Fibroblast of skin of back (primary cell): ENCODE measurements at places on chromosomes 7 and 10.

- no peak for DNase-seq
These were observed 77.2 kb upstream of the PCBD1 start for GRCh38 chr10:70965566-70965965.

- DNase-seq: no peak
These were observed 5.5 kb downstream of the RAMP3 start for GRCh38 chr7:45162943-45163691.

DNA sequence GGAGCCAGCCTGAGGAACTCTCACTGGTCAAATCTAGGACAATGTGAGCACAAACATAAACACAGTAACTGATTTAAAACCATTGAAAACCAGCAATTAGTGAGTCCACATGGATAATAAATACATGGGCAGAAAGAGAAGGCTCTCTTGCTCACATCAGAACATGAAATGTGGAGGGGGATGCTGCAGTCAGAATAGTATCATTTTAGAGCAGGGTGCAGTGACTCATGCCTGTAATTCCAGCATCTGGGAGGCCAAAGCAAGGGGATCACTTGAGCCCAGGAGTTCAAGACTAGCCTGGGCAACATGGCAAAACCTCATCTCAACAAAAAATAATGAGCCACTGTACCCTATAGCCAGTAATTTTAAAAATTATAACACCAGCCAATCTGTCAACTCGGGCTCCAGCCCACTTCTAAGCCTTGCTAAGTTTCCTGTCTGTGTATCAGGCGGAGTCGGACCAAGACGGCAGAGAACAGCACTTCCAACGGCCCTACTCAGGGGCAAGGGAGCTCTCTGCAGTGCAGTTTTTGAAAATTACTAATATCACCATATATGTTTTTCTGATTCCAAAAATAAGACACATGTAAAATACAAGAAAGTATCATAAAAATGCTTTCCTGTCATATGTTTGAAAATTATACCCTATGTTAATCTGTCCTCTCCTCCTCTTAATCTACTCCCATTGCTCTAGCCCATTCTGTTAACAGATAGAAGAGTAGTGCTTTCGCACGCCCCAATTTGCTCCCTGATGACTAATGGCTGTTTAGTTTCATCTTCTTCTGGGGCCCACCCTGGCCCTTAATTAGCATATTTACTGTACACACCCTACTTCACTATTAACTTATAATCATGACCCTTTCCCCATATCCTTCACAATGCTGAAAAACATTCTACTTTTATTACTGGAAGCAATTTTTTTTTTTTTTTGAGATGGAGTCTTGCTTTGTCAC lies 17.1 kb downstream of the URGCP start:
- DNase-seq: peak; percentile 25

- DNase-seq: no peak
These were observed 237.3 kb downstream of the NSUN6 start for GRCh38 chr10:18414061-18414460.

- DNase-seq: no peak
These were observed 130.3 kb downstream of the BICC1 start for GRCh38 chr10:58642916-58643428.

- DNase-seq: no peak
These were observed 29.8 kb upstream of the SP8 start for GRCh38 chr7:20816372-20816959.

DNA sequence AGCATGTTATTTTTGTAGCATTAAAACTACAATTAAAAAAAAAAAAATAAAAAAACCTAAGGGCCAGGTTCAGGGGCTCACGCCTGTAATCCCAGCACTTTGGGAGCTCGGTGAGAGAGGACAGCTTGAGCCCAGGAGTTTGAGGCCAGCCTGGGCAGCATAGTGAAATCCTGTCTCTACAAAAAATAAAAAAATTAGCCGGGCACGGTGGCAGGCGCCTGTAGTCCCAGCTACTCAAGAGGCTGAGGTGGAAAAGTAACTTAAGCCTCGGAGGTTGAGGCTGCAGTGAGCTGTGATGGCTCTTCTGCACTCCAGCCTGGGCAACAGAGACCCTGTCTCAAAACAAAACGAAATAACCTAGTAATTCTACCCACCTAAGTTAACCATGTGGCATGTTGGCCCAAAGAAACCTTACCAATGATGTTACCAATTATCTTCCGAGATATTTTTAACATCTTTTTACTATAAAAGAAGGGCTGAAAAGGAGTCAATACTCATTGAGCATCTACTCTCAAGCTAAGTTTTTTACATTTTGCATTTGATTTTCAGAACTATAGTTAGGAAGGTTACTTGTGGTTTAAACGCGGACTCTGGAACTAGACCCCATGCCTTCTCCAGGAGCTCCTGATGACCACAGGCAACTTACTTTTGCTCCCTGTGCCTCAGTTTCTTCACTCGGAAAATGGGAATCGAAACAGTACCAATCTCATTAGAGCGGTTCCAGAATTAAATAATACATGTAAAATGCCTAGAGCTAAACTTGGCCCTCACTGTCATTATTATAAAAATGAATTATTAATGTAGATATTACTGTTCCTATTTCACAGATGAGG lies 1.4 kb downstream of the ITGB1 start:
- no peak for DNase-seq

- no peak for DNase-seq
These were observed 25.7 kb downstream of the PAXIP1 start for GRCh38 chr7:154977250-154977649.

DNA sequence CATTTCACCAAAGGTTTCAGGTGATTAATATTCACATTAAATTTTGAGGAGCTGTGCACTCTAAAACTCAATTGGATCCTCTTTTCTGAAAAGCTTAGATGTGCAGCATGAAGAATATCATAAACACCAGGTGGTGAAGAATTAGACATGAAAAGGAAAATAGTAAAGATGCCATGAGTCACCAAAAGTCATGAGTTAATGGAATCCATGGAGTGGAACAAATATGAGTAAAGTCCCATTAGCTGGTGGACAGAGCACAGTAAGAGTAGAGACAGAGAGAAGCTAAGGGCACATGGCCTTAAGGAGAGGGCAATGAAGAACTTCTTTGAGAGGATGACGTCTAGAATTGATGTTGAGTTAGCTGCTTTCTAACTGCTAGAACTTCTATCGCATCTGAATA lies 271.6 kb downstream of the CSTF2T start:
- no peak for DNase-seq

- no peak for DNase-seq
These were observed 45.6 kb upstream of the LRRC4 start for GRCh38 chr7:128076796-128077271.

GRCh38 chr10:91875779-91876178 lies 33.5 kb downstream of the FGFBP3 start:
- DNase-seq: no peak

DNA sequence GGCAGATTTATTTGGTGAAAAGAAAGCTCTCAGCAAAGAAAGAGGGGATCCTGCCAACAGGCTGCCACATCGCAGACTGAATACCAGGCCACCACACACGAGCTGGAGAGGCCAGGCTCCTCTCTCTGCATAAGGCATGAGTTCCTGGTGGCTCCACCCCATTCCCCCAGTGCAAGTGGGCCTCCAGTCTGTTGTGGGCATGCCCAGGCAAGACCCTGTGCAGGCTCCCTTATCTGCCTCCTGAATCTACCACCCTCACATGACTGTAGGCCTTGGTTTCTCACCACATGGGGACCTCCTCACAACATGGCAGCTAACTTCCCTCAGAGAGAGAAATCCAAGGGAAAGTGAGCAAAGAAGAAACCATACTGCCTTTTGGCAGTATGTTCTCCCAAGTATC lies 26.7 kb upstream of the CUL1 start:
- no peak for DNase-seq

GRCh38 chr10:75165684-75166622 lies 44.6 kb upstream of the VDAC2 start:
- DNase-seq: no peak

DNA sequence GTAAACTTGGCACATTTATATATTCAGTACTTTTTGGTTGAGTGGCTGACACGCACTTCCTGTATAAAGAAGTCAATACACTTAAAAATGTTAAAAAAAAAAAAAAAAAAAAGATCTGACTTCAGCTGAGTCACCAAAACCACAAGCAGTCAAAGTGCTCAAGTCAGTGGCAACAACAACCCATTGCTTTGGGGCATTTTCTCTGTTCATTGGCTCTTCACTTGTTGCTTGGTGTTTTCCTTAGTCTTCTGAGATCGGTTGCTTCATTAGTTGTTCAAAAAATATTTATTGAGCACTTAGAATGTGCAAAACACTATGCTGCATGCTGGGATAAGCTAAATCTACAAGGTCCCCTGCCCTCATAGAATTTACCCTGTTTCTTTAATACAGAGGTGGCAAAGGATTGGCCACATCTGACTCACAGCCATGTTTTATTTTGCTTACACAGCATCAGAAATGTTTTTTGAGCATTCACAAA lies 63.7 kb downstream of the ZNRF2 start:
- DNase-seq: peak; percentile 91

- DNase-seq: peak; percentile 45
These were observed 70.9 kb downstream of the HHEX start for GRCh38 chr10:92760609-92761008.

DNA sequence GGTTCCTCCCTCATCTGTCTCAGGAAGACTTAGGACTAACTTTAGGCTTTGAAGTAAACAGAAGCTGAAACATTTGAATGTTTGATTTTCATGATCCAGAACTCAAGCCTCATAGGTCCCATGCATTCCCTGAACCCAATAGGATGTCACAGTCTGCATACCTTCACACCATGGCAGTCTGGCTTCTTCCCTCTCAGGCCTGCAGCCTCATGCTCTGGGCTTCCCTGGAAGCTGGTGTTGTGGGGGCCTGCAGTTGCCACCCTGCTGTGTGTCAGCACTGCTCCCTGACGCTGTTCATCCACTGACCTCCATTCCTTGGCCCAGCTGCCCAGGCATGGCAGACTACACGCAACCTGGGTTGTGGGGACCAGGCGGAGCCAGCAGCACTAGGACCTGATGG lies 267.5 kb upstream of the KAT6B start:
- DNase-seq: no peak

DNA sequence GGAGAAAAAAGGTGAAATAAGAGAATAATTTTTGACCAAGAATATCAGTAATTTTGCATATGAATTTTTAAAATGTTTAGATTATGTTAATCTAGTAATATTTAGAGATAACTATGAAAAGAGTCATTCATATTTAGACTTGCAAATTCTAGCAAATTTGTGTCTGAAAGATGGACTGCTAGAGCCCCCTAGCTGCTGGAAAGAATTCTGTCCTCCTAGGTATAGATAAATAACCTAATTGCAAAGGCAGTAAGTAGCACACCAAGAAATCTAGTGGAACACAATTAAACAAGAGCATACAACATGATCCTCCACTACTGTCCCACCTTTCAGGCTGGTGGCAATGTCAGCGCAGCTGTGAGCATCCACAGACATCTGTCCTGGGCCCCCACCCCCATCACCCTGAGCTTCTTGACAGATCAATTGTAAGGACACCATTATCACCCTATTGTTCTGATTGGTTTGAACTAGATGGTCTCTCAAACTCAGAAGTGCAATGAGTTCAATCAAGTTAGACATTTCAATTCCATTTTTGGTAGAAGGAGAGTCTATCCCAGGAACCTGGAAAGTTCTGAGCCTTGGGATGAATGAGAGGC lies 15.0 kb upstream of the GFRA1 start:
- DNase-seq: peak; percentile 55

DNA sequence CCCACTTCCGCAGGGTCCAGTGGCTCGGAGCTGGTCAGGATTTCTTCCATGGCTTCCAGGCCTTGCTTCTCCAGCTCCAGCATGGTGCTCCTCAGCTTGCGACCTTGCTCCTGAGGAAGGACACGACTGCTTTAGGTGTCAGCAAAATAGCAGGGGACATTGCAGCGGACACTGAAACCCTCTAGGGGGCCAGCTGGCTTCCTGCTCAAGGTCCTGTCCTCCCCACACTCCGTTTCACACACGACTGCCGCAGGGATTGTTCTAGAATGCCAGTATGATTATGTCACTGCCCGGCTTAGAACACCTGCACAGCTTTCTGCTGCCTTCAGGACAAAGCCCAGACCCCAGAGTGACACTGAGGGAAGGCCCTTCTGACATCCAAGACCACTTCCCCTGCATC lies 65.6 kb downstream of the SCRN1 start:
- no peak for DNase-seq

GRCh38 chr10:16656895-16657294 lies 135.2 kb upstream of the C1QL3 start:
- no peak for DNase-seq

GRCh38 chr10:99331207-99331803 lies 2.1 kb downstream of the CNNM1 start:
- peak; percentile 18 for DNase-seq

DNA sequence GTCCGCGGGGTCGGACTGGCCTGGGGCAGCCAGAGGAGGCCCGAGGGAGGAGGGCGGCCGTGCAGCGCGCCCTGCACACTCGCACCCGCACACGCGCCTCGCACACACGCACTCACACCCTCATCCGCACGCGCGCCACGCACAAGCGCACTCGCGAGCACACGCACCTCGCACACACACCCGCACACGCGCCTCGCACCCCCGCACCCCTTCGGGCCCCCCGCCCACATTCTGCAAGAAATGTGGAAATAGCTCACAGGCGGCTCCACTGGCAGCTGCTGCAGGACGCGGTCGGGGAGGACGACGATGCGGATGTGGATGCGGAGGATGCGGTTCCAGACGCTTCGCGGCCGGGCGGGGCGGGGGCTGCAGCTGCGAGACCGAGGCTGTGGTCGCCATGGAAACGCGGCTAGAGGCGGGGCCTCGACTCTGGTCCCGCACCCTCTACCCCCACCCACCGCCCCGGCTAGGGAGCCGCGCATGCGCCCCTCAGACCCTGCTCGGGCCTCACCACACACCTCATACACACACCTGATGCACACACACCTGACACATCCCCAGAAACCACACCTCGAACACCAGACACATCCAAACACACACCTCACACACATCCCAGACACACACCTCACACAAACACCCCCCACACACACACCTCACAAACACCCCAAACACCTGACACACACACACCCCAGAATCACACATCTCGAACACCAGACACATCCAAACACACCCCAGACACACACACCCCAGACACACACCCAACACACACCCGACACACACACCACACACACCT lies at the start of gene CALY:
CALY (minus strand) TSS at position 320 of the 793 bp plus-strand sequence. CDS start 7,907 bp downstream, outside the sequence.
- no peak for DNase-seq

- DNase-seq: no peak
These were observed 28.1 kb upstream of the NAMPT start for GRCh38 chr7:106312906-106313305.

- DNase-seq: no peak
These were observed 102.7 kb downstream of the CSTF2T start for GRCh38 chr10:51596695-51597094.

- DNase-seq: peak; percentile 42
These were observed 29.8 kb upstream of the CHST15 start for GRCh38 chr10:124123156-124123555.

- DNase-seq: peak; percentile 26
These were observed 37.0 kb upstream of the IL15RA start for GRCh38 chr10:6014241-6014761.

- DNase-seq: no peak
These were observed 5.7 kb downstream of the GLRX3 start for GRCh38 chr10:130141878-130142277.

GRCh38 chr10:84945791-84946190 lies 617.4 kb downstream of the CCSER2 start:
- no peak for DNase-seq
